NCI-H2081 treated with DMSO at 0.1 percent for 48 hours (cell line): ENCODE measurements at places on chromosomes 1 and 21.

DNA sequence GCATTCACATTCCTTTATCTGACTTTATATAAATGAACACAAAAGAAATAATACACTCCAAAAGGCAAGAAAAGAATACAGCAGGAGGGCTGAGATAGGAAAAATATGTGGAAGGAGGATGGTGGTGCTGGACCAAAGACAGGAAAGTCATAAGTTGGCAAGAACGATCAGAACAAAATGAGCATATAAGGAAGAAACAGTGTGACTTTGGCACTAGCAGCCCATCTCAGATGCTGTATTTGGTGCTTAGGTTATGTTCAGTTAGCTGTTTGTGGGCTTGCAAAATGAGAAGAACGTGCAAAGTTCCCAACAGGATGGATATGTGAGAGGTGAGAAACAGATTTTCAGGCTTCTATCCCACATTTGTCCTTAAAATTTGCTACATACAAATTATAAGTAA lies 719.8 kb upstream of the ADGRL4 start:
- DNase-seq: no peak

DNA sequence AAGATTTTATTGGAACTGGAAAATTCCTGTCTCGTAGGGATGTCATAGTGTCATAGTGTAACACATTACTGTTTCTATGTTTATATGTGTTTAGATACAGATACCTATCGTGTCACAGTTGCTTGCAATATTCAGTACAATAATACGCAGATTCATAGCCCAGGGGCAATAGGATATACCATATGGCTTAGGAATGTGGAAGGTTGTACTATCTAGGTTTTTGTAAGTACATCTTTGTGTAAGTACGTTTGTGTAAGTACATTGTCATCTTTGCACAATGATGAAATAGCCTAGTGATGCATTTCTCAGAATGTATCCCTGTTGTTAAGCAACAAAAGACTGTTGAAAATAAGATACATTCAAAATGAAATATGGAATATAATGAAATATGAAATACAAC lies 68.9 kb downstream of the CAMTA1 start:
- DNase-seq: no peak

DNA sequence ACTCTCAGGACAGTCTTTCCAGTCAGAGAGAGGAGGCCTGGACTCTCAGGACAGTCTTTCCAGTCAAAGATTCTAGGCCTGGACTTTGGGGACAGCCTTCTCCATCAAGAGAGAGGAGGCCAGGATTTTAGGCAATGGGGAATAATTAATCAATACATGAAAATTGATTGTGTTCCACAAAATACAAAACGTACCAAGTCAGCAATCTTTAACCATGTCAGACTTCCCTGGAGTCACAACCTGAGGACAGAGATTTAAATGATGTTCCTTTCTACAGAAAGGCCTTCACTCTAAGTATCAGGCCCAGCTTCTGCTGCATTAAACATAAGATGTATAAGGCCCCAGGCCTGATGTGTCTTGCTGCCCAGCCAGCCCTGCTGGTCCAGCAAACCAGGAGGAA lies 27.0 kb upstream of the GPR157 start:
- DNase-seq: no peak

DNA sequence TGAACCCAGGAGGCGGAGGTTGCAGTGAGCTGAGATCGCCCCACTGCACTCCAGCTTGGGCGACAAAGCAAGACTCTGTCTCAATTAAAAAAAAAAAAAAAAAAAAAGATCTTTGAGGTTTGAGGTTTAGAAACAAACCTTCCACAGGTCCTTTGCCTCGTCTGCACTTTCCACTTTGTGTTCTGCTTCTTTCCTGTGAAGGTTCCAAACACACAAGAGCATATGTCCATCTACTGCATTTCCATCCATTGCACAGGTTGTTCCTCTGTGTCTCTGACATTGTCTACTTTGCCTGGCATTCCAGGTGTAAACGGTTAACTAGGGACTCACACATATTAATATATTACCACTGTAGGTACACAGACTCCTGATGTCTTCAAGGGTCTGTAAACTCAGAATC lies 40.1 kb downstream of the DSTYK start:
- no peak for DNase-seq

DNA sequence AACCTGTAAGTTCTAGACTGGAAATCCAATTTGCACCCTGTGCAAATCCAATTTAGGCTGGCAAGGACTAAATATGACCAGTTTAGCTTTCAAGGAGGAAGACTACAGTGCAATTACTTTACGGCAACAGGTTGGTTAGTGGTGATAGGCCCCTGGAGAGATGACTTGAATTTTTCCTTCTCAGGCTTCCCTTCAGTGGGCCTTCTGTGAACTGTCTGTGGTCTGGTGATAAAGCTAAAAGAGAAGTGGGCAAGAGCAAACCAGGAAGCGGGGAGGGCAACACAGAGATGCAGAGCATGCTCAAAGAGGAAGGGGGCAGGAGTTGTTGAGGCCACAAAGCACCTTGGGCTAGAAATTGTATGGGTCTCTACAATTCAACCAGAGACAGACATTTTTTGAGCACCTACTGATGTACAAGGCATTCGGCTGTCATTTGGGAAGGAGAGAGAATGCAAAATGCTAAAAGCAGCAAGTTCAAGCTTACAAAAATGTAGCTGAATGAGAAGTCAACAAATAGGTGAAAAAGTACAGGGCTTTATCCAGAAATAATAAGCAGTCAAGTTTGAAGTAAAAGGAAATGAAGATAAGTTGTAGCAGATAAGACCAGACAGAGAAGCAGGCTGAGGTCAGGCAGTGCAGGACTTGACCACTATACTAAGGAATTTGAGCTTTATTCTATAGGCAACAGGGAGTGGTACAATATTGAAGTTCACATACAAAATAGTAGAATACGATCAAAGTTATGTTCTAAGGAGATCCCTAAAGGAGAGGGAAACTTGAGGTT lies 23.9 kb downstream of the INPP5B start:
- DNase-seq: no peak

- no peak for DNase-seq
Observed at GRCh38 chr1:3561702-3562101, 49.6 kb downstream of the MEGF6 start.

- no peak for DNase-seq
Observed at GRCh38 chr1:3322450-3323020, 131.9 kb upstream of the ARHGEF16 start.
